ENCODE measurements at places on chromosomes 4 and X.

GRCh38 chr4:117157360-117157759, 72.0 kb upstream of the TRAM1L1 start:
- no peak for DNase-seq

DNA sequence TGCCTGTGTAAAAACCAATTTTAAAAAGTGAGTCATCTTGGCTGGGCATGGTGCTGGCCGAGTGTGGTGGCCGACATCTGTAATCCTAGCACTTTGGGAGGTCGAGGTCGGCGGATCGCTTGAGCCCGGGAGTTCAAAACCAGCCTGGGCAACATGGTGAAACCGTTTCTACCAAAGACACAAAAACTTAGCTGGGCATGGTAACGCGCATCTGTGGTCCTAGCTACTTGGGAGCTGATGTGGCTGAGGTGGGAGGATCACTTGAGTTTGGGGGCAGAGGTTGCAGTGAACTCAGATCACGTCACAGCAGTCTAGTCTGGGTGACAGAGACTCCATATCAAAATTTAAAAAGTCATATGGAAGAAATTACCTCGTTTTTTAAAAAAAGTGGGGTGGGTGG, 7.6 kb downstream of the RLIM start:
- no peak for DNase-seq

DNA sequence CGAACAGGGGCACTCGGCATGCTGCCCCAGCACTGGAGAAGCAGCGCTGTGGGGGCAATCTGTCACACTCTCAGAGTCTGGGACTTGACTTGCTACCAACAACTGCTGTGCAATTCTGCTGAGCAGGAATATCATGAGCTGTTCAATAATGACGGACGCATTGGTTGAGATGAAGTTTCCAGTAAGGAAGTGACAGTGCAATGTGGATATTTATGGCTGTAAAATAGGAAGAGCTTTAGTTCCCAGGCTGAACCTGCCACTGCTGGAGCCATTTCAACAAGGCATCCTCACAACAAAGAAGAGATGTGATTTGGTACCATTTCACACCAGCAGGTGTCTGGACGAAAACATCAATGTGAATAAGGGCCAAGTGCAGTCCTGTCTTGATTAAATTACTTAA, 24.2 kb downstream of the CHST7 start:
- DNase-seq: no peak

GRCh38 chrX:154403858-154404257, 5.2 kb downstream of the DNASE1L1 start:
- DNase-seq: no peak

DNA sequence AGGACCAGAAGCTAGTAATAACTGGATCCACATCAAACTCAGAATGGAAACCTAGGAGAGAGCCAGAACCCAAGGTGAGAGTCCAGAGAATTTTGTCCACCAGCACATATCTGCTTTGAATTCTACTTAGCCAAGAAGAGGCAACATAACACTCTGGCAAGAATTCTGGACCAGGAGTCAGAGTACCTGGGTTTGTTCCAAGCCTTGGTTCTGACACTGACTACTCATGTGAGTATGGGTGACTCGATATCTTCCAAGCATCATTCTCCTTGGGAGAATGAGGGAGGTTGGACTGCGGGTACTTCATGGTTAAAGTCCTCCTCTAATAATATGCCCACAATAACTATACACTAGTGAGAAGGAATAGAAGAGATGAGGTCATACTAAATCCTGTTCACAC, 144.0 kb upstream of the JADE1 start:
- no peak for DNase-seq

- no peak for DNase-seq
These were observed 11.8 kb upstream of the PGK1 start for GRCh38 chrX:78092296-78092695.

GRCh38 chr4:58042176-58042575, 932.0 kb upstream of the IGFBP7 start:
- DNase-seq: no peak

DNA sequence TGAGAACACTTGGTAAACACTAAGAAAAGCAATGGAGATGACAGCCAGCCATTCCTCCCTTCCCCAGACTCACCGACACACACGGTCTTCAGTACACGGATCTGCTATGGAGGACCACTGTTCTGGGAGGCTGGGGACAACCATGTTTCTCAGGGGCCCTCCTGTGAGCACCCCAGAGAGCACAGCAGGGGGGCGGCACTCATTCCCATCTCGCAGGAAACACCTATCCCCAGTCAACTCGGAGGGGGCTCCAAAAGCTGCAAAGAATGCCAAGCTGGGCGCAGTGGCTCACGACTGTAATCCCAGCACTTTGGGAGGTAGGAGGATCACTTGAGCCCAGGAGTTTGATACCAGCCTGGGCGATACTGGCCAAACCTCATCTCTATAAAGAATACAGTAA, 172.1 kb downstream of the AFAP1 start:
- DNase-seq: no peak

DNA sequence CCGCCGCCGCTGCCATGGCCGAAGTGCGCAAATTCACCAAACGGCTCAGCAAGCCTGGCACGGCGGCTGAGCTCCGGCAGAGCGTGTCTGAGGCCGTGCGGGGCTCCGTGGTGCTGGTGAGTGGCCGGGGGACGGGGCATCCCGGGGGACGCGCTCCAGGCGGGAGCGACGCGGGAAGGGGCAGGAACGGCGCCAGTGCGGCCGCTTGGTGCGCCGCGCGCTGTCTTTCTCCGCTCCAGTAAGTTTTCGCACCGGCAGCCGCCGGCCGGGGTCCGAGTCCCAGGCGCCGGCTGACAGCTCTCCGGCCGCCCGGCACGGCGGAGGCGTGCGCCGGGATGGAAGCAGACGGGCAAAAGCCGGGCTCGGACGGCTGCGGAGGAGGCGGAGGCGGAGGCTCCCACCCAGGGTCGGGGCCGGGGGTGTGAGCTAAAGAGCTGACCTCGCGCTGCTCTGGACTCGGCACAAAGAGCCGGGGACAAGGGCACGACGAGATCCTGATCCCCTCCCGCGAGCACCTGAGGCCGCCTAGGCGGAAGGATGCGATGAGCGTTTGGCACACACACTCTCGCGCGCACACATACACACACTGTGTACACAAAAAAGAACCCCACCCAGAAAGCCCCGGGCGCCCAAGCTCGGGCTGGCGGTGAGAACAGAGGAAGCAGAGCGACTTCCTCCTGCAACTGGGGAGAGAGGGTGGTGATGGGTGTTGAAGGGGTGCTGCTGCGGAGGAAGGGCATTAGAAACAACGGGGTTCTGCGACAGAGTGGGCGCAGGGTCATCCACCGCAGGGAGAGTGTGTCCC, 545 bp downstream of the DOCK11 start:
- peak; percentile 74 for DNase-seq

GRCh38 chr4:138475116-138475515, 233.0 kb upstream of the SLC7A11 start:
- no peak for DNase-seq

DNA sequence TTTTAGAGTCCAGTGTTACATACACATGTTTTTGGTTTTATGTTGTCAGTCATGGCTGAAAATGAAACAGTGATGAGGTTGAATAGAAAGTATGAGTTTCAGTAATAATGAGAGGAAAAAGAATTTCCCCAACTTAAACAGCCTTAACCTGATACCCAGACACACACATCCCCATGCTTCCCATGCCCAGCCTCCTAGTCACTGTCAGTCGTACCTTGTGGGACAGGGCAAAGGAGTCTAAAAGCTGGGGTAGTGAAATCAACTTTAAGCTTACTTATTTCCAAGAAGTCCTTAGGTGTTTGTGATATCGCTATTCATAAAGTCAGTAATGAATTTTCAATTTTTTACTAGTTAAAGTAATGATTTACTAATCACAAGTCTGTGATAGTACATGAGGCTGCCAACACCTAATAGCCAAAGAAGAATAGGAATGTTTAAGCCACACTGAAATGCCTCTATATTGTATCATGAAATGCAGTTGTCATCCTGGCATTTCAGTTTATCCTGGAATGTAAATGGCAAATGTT, 24.3 kb upstream of the GPR34 start:
- no peak for DNase-seq

GRCh38 chr4:185261946-185262345, 52.5 kb downstream of the SNX25 start:
- no peak for DNase-seq

DNA sequence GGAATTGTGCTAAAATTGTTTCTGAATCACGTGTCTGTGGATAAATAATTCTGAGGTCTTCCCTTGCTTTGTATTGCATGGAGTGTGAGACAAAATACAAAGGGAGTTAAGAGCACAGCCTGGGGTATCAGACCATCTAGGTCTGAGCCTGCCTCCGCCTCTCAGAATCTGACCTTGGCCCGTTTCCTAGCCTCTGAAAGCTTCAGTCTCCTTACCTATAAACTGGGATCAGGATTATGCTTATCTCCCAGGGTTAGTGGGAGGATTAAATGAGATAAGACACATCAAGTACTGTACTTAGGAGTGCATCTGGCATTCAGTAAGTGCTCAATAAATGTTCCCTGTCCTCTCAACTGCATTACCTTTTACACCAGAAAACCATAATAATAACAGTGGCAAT, 140.6 kb upstream of the TENM3 start:
- DNase-seq: no peak

GRCh38 chr4:138007572-138007971, 234.6 kb downstream of the SLC7A11 start:
- no peak for DNase-seq

GRCh38 chr4:136939781-136940180, 592.5 kb downstream of the PCDH18 start:
- no peak for DNase-seq

DNA sequence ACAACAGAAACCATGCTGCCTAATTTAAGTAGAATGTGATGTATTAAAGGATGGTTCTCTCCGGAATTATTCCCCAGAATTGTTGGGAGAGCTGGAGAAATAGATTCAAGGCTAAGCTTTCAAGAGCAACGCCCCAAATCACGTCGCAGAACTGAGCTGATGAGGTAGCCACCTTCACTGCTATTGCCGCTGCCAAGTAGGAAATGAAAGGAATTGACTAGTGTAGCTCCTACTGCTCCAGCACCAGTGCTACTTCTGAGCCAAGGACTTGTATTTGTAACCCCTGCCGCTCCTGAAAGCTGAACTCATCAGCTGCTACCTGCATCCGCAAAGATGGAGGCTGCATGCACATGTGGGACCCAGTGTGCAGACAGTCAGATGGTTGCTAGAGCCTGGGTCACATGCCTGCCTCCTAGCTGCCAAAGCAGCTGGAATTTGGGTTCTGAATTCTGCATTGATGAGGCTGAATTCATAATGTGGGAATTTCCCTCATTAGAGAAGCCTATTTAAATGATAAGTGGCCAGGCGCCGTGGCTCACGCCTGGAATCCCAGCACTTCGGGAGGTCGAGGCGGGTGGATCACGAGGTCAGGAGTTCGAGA, 173.9 kb downstream of the PDGFRA start:
- peak; percentile 9 for DNase-seq

GRCh38 chrX:53440621-53441517, 6.7 kb upstream of the HSD17B10 start:
- DNase-seq: peak; percentile 22

DNA sequence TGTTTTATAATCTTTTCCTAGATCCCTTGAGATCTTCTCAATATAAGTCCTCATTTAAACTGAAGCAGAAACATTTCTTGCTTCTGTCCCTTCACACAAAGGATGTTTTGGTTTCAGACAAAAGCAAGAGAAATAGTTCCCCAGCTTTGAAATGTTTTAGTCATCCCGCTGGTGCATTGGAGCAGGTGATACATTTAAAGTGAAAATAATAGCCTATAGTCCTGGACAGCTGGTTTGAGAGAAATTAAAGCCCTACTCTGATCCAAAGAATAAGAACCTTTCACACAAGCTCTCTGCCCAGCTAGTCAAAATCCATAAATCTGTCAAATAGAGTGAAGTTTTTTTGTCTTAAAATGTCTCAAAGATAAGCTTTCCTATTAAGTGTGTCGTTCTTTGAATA, 79.4 kb downstream of the LUZP4 start:
- DNase-seq: no peak

DNA sequence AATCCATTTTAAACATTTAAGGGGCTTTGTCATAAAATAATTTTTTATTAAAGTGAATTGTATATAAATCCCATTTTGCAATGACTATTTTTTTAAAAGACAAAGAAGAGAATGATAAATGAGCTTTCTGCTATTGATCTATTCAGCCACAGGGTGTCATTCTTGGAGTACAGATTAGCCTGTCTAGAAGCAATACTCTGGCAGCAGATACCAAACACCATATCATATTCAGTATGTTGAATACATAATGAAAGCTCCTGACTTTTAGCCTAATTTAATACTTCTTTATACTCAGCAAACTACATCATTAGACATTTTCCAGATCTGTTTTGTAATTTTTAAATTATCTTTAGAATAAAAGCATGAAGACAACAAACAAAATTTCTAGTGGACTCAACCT, 496.3 kb downstream of the PDGFC start:
- DNase-seq: no peak

DNA sequence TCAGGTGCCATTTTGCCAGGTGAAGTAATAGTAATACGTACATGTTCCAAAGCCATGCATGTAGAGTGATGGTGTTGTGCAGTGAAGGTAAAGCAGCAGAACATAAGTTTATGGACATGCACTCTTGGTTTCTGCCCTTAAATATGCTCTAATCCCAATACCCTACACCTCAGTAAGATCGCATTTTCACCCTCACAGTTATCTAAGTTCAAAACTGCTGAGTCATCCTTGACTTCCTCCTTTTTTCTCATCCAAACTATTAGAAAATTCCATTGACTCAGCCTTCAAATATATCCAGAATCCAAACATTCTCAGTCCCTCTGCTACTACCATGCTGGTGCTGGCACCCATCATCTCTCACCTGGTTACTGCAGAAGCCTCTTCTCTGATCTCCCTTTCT, 652.9 kb upstream of the IGFBP7 start:
- DNase-seq: no peak

- no peak for DNase-seq
These were observed 367.9 kb upstream of the SLIT2 start for GRCh38 chr4:19883841-19884240.

GRCh38 chr4:58074382-58074781, 964.2 kb upstream of the IGFBP7 start:
- no peak for DNase-seq

DNA sequence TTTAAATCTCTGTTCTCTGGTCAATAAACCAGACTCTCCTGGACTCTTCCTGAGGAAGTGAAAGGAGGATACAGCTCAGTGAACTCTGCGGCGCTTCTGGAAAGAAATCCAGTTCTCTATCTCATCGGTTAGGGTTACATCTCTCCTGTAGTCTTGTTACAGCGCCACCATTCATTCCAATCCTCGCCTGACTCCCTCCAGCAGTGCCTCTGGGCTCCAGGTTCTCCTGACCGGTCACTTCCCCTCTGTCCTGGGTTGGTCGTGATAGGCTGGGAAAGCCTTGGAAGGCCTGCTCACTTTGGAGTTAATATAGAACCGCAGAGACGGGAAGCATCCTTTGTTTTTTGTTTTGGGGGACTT, 97.0 kb upstream of the STOX2 start:
- DNase-seq: no peak

- DNase-seq: no peak
These were observed 170.7 kb upstream of the ZCCHC13 start for GRCh38 chrX:74133156-74133796.

- DNase-seq: no peak
These were observed 19.9 kb upstream of the PCDH10 start for GRCh38 chr4:133129237-133129636.

GRCh38 chr4:125315576-125316400, 1.0 kb downstream of the FAT4 start:
- peak; percentile 65 for DNase-seq

All from posterior cingulate gyrus (tissue), 11 donors.